ENCODE measurements at places on chromosomes 4 and X. TPM values are rescaled to one million over a fixed set of nuclear protein-coding genes. Genes with fewer than 3 reads are reported as not detected.

The F8A2 gene
- total RNA-seq: not detected

The HOPX gene
- total RNA-seq: 341 TPM

GRCh38 chr4:68110441-68110840 is 19.2 kb downstream of the TMPRSS11F start:
- no peak for DNase-seq

- no peak for DNase-seq
Measured at GRCh38 chrX:129262912-129263311, 260.4 kb downstream of the SMARCA1 start.

DNA sequence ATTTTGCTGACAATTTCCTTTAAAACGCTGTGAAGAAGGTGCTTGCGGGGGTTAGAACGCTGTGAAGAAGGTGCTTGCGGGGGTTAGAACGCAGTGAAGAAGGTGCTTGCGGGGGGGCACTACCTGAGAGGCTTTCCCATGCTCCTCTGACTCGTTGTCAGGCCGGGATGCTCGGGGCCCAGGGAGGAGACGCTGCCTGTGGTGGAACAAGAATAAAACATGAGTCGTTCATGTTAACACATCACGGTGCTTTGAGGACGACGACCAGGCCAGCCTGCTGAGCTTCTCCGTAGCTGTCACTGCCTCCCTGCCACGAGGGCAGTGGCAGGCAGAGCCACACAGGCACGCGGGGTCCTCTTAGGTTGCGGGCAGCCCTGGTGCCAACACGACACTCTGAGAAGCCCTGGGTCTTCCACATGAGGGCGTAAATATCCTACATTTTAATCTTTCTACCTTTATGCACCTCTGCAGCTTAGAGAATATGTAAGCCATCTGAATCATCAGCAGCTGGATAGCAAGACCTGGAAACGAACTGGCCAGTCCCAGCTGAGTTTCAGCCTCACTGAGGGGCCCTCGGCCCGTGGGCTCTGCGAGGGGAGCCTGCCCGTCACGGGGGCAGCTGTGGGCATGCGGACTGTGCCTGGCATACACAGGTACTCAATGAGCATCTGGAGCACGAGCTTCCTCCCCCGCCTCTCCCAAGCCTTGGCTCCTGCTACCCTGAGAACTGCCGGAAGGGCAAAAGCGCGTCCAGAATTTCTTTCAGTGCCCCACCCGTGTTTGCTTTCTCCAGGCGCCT is 47.0 kb downstream of the FGFRL1 start:
- no peak for DNase-seq
